Mesenchymal stem cell (in vitro differentiated cells and primary cell): ENCODE measurements at places on chromosomes 16 and 17.

GRCh38 chr17:41777574-41778188 lies 8.8 kb downstream of the JUP start:
- DNase-seq: peak; percentile 92

- DNase-seq: no peak
Observed at GRCh38 chr16:87754535-87754934, 11.3 kb downstream of the KLHDC4 start.

GRCh38 chr17:77356109-77356689 lies 215.4 kb downstream of the SEC14L1 start:
- no peak for DNase-seq

DNA sequence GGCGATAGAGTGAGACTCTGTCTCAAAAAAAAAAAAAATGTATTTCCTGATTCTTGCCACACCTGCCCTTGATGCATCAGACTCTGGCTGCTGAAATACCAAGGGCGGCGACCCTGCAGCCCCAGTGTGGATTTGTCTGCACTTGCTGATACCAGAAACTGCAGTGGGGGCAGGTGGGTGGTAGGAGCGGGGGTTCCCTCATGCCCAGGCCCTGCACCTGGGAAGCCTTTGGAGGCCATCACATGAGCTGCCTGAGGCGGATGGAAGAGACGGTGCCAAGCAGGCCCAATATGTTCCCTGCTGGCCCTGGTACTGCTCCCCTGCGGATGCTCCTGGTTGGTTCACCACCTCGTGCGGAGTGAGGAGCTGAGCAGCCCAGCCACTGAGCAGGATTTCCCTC lies 50.6 kb downstream of the MARF1 start:
- no peak for DNase-seq

DNA sequence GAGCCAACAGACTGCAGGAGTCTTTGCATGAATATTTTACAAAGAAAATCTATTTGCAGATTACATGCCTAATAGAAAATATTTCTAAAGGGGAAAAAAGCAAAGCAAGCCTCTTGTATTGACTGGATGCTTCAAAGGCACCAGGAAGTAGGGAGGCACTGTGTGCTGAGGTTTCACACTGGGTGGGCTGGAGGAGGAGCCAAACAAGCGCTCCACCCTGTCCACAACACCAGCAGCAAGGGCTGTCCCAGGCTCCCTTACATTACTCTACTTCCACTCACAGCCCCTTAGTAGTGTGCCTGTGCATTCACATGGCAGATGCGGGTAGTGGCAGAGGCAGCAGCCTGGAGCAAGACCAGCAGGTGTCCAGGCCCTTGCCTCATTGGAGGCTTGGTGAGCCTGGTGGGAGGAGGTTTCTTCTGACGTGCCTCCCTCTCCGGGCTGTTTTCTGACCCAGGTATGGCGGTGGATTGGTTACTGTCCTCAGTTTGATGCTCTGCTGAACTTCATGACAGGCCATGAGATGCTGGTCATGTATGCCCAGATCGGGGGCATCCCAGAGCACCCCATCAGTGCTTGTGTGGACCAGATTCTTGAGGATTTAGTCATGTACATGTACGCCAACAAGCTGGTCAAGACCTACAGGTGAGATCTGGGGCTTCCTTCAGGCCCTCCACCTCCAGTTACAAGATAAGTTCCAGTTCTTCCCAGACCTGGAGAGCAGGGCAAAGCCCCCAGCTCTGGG lies 7.0 kb upstream of the CCNF start:
- no peak for DNase-seq

DNA sequence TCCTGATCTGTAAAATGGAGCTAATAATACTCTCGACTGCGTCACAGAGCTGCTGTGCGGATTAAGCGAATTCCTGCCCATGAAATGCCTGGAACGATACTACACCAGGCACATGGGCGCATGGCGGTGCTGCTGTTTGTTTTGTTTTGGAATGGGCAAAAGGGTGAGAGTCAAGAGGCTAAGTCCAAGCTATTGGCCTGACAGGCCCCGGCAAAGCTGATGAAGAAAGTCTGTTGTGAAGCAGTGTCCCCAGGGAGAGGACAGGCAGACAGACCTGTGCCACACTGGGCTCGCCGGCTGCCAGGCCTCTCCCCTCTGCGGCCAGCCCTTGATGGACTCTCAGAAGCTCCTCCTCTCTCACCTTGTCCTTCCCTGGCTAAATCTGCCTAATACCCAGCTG lies 31.3 kb upstream of the RASD1 start:
- no peak for DNase-seq

GRCh38 chr17:64120159-64120810 lies 9.7 kb downstream of the ERN1 start:
- no peak for DNase-seq

GRCh38 chr16:48276102-48276501 lies 28.8 kb upstream of the ABCC11 start:
- peak; percentile 26 for DNase-seq

GRCh38 chr16:57807968-57808528 lies 5.8 kb upstream of the KIFC3 start:
- peak; percentile 87 for DNase-seq

GRCh38 chr17:71900621-71901229 lies 220.1 kb upstream of the SOX9 start:
- no peak for DNase-seq

DNA sequence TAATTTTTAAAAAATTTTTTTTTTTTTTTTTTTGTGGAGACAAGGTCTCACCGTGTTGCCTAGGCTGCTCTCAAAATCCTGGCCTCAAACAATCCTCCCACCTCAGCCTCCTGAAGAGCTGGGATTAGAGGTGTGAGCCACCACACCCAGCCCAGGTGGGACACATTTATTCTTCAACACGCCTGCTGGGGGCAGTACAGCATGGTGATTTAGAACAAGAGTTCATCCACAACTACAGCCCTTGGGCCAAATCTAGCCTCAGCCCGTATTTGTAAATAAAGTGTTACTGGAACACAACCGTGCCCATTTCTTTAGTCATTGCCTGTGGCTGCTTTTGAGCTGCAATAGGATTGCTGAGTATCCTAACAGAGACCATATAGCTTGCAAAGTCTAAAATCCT lies 92.8 kb downstream of the KATNIP start:
- peak; percentile 15 for DNase-seq

GRCh38 chr17:4276514-4276913 lies 12.7 kb upstream of the ANKFY1 start:
- no peak for DNase-seq

GRCh38 chr17:57588086-57588485 lies 157.0 kb downstream of the CCDC182 start:
- peak; percentile 7 for DNase-seq

DNA sequence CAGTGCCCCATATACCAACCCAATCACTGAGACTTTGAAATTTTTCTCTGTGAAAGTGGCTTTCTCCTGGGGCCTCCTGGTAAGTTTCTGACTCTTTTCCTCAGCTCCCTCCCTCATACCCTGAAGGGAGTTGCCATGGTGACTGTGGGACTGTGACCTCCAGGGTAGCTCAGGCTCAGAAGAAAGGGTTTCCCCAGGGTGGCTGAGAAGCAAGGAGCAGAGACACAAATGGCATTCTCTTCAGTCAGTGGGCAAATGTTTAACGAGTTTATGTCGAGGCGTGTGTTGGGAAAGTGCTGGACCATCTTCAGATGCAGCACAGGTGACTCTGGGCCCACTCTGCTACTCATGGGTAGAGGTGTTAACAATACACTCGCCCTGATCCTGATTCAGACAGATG lies 46.8 kb downstream of the MRPS23 start:
- no peak for DNase-seq

GRCh38 chr16:3610698-3611145 lies 684 bp downstream of the SLX4 start:
- DNase-seq: no peak

DNA sequence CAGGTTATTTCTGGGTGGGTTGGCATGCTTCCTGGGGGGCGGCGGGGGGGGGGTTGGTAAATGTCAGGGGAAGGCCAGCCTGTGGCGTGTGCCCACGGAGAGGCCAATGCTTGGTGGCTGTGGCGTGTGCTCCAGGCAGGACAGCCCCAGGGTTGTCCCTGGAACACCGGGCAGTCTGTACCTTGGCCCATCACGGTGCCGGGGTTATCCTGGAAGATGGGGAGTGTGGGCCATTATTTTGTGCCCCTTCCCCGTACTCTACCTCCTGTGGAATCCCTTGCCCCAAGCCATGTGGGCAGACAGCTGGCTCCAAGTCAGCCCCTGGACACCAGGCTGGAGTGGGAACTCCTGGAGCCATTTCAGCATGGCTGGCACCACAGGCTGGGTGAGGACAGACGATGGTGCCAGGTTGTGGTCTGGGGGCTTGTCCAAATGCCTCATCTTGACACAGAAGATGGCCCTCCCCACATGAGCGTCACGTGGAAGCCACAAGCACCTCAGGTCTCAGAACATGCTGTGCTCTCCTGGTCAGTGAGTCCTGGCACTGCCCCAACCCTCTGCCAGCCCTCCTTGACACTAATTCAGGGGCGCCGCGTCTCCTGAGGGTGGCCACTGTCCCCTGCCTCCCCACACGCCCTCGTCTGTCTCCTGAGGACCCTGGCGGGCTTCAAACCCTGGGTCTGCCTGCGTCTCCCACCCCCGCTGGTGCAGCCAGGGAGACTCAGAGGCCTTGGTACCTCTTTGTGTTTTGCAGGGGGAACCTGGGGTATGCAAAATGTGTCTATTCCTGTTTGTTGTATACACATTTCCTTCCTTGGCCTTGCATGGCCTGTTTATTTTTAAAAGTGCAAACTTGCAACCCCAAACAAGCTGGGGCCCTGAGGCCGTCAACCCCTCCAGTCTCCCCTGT lies 4.3 kb downstream of the SLC16A3 start:
- no peak for DNase-seq

DNA sequence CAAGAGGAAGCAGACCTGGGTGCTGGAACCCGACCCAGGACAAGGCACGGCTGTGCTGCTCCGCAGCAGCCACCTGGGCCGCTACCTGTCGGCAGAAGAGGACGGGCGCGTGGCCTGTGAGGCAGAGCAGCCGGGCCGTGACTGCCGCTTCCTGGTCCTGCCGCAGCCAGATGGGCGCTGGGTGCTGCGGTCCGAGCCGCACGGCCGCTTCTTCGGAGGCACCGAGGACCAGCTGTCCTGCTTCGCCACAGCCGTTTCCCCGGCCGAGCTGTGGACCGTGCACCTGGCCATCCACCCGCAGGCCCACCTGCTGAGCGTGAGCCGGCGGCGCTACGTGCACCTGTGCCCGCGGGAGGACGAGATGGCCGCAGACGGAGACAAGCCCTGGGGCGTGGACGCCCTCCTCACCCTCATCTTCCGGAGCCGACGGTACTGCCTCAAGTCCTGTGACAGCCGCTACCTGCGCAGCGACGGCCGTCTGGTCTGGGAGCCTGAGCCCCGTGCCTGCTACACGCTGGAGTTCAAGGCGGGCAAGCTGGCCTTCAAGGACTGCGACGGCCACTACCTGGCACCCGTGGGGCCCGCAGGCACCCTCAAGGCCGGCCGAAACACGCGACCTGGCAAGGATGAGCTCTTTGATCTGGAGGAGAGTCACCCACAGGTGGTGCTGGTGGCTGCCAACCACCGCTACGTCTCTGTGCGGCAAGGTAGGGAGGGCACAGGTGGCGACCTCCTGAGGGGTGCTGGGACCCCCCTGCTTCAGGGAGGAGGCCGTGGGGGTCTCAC lies 667 bp downstream of the FSCN2 start:
- DNase-seq: no peak

GRCh38 chr16:59260892-59261291 lies 526.8 kb upstream of the GOT2 start:
- no peak for DNase-seq

- DNase-seq: no peak
Observed at GRCh38 chr17:57045868-57046704, 39.0 kb upstream of the AKAP1 start.

GRCh38 chr17:7667656-7668406 lies 17.1 kb downstream of the ATP1B2 start:
- DNase-seq: no peak

- DNase-seq: no peak
Observed at GRCh38 chr17:7261379-7262191, 693 bp downstream of the CLDN7 start.

DNA sequence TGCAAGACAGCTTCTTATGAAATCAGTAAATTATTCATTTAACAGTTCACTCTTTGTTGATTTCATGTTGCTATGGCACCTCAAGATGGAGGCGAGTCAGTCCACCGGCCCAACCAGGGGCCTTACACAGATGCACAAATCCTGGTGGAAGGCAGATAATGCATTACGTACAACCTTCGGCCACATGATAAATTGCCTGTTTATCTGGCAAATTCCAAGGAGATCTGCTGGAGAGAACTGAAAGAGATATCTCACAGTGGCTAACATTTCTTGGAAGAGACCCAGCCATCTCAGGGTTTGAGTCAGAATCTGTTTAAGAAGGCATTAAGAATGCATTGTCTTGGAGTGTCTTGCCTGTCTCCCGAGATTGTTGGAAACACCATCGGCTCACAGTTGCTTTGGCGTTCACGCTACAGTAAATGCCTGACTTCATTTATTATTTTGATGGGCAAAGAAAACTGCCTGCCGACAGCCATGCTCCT lies 225.6 kb downstream of the MSI2 start:
- DNase-seq: peak; percentile 99

DNA sequence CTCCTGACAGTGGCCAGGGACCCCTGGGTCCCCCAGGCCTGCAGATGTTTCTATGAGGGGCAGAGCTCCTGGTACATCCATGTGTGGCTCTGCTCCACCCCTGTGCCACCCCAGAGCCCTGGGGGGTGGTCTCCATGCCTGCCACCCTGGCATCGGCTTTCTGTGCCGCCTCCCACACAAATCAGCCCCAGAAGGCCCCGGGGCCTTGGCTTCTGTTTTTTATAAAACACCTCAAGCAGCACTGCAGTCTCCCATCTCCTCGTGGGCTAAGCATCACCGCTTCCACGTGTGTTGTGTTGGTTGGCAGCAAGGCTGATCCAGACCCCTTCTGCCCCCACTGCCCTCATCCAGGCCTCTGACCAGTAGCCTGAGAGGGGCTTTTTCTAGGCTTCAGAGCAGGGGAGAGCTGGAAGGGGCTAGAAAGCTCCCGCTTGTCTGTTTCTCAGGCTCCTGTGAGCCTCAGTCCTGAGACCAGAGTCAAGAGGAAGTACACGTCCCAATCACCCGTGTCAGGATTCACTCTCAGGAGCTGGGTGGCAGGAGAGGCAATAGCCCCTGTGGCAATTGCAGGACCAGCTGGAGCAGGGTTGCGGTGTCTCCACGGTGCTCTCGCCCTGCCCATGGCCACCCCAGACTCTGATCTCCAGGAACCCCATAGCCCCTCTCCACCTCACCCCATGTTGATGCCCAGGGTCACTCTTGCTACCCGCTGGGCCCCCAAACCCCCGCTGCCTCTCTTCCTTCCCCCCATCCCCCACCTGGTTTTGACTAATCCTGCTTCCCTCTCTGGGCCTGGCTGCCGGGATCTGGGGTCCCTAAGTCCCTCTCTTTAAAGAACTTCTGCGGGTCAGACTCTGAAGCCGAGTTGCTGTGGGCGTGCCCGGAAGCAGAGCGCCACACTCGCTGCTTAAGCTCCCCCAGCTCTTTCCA lies 25.1 kb downstream of the C1QTNF1 start:
- DNase-seq: no peak
